LNCaP clone FGC (cell line): ENCODE measurements at places on chromosomes 4 and X.

DNA sequence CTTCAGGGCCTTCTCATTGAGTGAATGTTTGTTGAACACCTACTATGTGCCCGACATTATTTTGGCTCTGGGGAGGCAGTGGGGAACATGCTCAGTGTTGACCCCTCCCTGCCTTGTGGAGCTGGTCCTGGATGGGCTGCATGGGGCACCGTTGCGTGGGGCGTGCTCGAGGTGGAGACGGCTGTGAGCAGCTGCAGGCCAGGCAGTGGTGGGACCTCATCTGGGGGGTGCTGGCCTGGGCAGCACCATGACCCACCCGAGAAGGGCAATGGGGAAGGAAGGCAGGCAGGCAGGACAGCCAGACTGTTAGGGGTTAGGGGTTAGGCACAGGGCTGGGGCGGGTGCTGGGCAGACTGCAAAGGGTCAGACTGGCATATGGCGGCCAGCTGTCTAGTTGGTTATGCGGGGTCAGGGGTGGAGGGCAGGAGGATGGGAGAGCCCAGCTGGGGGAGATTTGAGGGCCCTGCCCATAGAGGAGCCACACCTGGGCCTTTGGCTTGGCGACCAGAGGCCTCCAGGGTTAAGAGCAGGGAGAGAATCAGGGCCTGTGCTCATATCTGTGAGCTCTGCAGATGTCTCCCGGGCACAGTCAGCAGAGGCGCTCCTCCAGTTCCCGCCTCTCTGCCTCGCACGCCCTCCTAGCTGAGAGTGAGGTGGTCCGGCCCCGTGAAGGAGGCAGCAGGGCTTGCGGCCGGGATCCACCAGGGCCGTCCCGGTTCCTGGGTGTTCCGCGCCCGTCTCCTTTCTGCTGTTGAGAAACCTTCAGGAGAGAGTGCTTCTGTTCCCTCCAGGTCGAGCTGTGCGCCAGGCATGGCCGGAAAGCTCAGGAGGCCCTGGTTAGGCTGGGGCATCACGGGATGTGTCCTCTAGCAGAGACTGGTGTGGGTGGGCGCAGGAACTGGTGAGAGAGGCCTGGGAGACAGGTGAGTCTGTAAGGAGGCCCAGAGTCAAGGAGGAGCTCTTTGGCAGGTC lies 73.3 kb downstream of the RGS12 start:
- no peak for DNase-seq

GRCh38 chr4:141571362-141571761 lies 65.0 kb upstream of the IL15 start:
- DNase-seq: no peak

GRCh38 chr4:154368060-154368459 lies 123.5 kb downstream of the DCHS2 start:
- DNase-seq: no peak

GRCh38 chrX:49030283-49030682 lies 12.9 kb downstream of the TFE3 start:
- DNase-seq: no peak

DNA sequence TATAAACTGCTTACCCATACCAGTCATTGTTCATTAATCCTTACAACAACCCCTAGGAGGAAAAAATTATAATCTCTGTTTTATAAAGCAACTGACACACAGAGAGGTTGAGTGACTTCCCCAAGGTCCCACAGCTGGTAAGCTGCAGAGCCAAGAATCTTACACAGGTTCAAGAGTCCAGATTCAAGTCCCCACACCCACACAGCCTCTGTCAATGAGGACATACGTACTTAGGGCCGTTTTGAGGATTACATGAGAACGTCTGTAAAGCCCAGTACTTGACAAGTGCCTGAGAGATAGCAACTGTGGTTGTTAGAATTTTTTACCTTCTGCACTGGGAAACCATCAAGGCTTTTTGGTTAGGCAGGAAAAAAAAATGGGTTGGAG lies 556 bp upstream of the SLC25A43 start:
- no peak for DNase-seq

DNA sequence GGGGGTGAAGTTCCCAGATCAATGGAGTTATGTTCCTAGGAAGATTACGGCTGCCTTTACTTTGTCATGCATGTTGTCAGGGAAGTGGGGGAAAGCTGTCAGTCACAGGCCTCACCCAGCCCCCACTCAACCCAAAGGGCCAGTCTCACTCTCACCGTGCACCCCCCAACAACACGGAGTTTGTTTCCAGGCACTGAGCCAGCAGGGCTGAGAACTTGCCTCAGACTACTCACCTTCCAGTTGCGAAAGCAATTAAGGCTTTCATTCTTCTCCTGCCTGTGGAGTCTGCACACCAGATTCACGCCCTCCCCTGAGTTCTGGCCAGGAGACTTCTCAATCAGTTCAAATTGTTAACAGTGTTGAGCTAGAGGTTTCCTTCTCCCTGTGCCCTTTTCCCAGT lies 114.3 kb downstream of the SH3BGRL start:
- DNase-seq: no peak

DNA sequence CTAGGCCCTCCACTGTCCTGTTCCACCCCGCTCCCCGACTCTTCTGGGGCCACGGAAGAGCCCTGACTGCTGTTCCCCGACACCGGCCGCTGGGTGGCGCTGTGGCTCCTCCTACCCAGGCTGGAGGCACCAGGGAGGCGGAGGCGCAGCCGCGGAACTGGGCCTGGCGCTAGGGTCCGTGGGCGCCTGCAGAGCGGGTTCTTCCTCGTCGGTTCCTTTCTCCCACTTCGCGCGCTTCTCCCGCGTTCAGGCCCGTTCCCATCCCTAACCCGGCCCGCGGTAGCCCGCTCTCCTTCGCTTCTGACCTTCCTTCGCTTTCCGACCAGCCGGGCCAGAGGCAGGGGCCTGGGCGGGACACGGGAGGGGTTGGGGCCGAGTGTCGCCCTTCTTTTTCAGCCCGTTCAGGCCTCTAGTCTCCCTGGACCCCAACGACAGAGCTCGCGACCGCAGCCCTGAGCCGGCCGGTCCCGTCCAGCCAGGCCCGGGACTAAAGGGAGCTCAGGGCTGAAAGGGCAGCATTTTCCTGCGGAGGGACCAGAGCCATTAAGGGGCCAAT lies 34.3 kb downstream of the NALF2 start:
- DNase-seq: peak; percentile 6

DNA sequence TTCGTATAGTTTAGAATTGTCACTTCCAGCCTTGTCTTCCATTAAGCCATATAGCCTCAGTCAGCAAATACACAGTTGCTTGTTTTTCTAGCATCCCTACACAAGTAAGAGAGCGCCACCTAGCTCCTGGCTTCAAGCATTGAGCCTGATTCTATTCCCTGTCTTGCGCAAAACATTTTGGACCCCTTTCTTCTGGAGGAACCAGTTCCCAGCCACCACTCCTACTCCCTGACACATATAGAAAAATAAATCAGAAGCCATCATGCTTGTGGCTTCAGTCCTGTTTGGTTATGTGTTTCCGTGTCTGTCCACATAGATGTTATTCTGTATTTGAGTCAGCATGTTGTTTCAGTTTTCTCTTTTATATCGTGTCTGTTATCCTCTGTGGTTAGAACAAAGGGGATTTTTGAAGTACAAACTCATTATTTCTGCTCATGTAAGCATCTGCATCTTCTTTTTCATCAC lies 59.9 kb downstream of the GK start:
- DNase-seq: peak; percentile 19

DNA sequence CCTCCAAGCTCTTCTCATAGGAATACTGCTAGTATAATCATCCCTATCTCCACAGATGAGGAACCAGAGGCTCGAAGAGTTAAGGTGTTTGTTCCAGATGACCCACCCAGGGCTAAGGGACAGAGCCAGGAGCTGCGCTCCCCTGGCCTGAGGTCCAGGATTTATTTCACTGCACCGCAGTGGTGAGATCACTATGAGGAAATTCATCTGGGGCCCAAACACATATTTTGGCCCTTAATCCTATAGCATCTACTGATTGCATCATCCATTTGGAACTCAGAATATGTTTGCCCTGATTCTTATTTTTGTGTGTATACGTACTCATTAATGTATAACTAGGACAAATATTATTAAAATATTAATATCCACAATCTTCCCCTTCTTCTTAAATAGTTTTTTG lies 100.1 kb upstream of the RBPJ start:
- DNase-seq: no peak

DNA sequence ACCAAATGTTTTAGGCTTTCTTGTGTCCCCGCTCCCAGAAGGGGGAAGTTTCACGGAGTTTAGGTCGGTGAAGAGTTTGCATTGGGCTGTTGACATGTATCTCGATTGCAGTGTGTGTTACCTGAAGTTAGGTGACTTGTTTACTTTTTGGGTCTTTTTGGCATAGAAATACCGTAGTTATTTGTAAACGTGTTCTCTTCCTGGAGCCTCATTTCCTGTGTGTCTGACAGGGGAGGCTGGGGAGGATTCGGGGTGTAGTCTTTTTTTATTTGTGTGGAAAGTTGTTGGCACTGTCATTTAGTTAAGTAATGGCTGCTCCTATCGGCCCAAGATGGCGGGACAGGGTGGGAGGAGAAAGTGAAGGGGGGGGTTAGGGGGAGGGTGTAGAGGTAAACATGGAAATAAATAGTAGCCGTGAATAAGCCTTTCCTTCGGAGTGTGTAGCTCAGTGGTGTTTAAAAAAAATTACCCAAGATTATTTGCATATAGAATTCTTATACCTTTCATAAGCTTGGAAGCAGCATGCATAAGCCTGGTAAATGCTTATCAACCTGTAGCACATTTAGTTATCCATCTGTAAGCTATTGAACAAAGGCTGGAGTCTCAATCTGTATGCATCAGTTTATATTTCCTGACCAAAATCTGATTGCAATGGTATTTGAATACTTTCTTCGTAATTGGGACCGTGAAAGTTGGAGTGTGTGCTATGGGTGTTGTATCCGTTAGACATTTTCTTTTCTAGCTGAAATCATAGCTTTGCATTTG lies 1.6 kb downstream of the KDM6A start:
- DNase-seq: peak; percentile 50

- DNase-seq: no peak
These were observed 49.1 kb downstream of the GALNT7 start for GRCh38 chr4:173217727-173218126.

DNA sequence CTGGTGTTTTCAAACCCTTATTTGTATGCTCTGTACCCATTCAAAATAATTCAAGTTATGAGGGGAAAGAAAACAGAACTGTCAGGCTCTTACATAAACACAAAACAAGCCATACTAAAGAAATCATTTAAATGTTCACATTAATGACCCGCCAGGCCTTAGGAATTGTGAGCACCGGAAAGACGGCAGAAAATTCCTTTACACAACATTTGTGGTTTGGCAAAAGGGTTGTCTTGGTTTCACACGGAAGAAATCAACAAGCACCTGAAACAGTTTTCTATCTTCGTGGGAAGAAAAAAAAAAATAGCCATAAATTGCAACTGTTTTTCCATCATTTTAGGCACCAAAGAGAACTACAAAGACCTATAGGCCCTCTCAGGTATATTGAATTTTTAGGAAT lies 188.5 kb upstream of the FTHL17 start:
- DNase-seq: no peak

DNA sequence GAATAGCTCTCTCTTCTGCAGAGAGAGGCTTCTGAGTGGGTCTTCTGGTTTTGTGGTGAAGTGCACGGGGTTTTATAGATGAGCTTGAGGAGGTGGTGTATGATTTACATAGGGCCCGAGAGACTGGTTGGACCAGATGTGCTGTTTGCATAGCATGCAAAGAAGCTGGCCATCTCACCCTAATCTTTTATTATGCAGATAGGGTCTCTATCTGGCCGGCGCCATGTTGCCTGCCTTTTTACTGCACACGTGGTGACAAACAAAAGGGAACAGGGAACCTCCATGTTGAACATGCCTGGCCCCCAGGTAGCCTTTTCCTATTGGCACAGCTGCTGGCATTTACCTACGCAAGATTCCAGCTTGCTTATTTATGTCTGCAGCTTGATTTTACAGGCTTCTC lies 473.3 kb upstream of the FAM47C start:
- peak; percentile 88 for DNase-seq

- DNase-seq: no peak
These were observed 50.3 kb downstream of the WDFY3 start for GRCh38 chr4:84916227-84916626.
